CD4-positive, alpha-beta memory T cell (primary cell): ENCODE measurements at places on chromosomes 4 and X.

DNA sequence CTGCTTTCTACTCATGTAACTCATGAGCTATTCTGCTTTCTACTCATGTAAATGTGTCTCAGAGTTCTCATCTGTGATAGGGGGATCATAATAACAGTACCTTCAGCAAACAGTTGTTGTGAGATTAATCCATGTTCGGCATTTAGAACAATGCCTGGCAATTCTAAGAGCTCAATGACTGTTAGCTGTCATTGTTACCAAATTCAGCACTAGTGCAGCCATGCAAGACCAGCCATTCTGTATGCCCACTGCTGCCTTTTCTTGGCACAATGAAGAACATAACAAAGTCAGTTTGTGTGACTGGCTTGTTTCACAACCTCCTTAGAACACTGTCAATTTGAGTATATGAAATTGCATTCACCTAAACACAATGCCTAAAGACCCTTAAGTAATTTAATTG is 163.2 kb downstream of the ANK2 start:
- DNase-seq: no peak

DNA sequence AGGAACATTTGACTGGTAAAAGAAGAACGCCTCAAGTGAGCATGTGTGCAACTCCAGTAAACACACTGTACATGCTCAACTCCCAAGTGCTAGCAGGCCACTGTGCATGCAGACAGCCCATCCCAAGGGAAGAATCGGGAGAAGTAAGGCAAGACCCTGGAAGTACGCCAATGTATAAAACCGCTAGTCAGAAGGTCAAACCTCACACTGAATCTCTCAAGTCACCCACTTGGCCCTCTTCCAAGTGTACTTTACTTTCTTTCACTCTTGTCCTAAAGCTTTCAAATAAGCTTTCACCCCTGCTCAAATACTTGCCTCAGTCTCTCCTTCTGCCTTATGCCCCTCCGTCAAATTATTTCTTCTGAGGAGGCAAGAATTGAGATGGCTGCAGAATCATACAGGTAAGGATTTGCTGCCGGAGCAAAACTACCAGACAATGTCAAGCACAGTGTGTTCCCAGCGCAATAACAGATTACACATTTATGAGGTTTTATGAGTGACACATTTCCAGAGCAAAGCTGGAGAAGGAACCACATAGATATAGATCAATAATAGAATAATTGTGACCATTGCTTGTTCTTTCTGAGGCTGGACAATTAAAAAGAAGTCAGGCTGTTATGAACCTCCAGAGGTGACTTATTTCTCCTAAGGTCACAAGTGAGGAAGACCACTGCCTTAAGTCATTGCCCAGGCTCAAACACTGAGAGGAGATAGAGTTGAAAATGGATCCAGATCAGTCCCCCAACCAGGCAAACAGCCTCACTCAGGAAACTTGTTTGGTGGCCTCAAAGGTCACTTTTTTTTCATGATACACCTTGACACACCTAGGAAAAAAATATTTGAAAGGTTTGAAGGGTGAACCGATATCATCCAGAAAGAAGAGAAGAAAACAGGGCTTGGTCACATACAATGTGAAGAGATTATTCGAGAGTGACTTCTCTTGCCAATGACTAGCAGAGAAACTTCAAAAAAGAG is 26.3 kb downstream of the CXCL1 start:
- DNase-seq: no peak

GRCh38 chr4:12375805-12376204 is 947.1 kb upstream of the HS3ST1 start:
- DNase-seq: no peak

- no peak for DNase-seq
Measured at GRCh38 chr4:4693258-4693657, 151.4 kb upstream of the STX18 start.

GRCh38 chr4:71267244-71267643 is 71.6 kb upstream of the SLC4A4 start:
- DNase-seq: no peak

GRCh38 chrX:7545564-7545963 is 297.4 kb upstream of the VCX start:
- no peak for DNase-seq

DNA sequence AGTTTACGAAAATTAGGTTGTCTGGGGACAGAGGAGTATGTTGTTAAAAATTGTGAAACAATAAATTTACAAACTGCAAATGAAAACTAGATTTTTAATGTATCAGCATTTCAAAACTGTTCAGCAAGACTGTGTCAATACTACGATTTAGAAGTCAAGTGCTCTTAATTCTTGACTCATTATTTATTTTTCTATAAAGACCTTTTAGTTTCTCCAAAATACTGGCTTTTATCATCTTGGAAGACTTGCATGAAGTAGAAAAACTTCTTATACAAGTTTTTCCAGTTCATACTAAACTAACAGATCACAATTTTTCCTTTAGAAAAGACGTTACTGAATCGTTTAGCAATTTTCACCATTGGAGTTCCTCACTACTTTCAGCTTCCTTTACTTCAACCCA is 231.4 kb downstream of the PPP3CA start:
- DNase-seq: no peak

- DNase-seq: no peak
Measured at GRCh38 chr4:183729430-183730328, 70.6 kb downstream of the TRAPPC11 start.

DNA sequence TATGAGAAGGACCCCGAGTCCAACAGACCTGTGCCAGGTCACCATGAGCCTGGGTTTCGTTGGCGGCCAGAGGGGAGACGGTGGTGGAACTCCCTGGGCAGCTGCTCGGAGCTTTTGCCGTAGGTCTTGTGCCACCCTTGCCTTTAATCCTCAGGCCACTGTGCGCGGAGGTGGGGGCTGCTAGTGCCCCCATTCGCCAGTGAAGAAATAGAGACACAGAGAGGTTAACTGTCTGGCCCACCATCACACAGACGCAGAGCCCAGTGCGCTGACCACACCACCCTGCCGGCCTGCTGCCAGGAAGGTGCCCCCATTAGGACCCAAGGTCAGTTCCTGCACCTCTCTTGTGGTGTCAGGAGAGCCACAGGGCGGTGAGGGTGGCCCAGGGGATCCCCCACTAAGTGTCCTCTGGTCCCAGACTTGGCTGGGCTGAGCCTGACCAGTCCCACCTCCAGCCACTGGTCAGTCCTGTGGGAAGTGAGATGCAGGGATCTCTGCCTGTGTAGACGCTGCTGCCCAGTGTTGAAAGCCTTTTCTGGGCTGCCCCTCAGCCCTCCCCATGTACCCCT is 28.3 kb upstream of the HTRA3 start:
- no peak for DNase-seq

GRCh38 chr4:151193414-151193813 is 83.5 kb upstream of the PRSS48 start:
- DNase-seq: no peak

- DNase-seq: no peak
Measured at GRCh38 chr4:94722270-94722669, 35.5 kb upstream of the BMPR1B start.

- DNase-seq: no peak
Measured at GRCh38 chrX:112545051-112545450, 134.7 kb downstream of the LHFPL1 start.

DNA sequence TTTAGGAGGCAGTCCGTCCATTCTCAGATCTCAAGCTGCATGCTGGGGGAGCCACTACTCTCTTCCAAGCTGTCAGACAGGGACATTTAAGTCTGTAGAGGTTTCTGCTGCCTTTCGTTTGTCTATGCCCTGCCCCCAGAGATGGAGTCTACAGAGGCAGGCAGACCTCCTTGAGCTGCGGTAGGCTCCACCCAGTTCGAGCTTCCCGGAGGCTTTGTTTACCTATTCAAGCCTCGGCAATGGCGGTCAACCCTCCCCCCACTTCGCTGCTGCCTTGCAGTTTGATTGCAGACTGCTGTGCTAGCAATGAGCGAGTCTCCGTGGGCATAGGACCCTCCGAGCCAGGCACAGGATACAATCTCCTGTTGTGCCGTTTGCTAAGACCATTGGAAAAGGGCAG is 10.7 kb upstream of the ADH5 start:
- no peak for DNase-seq

DNA sequence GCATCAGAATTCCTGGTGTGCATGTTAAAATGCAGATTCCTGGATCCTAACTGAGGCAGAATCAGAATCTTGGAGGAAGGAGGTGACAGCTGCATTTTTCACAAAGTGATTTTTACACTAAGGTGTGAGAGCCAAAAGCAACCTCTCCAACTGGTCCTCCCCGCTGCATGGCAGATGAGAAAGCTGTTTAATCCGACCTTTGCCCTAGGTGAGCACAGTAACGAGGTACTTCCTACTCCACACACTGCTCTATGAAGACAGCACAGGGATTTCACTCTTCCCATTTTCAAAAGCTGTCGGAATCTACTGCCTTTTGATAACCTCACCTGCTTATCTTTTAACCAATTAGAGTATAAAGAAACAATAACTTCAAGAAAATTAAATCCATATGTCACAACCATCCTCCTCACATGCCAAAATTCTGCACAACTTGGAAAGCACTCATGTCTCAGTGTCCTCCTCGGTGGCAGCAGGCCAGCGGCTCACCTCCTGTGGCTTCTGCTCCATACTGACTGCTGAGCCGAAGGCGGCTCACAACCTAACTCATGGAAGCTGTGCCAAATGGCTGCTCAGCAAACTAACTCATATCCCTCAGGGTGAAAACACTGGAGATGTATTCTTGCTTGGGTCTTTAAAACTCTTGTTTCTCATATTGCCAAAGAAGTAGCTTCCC is 3.6 kb downstream of the CASP6 start:
- DNase-seq: no peak

DNA sequence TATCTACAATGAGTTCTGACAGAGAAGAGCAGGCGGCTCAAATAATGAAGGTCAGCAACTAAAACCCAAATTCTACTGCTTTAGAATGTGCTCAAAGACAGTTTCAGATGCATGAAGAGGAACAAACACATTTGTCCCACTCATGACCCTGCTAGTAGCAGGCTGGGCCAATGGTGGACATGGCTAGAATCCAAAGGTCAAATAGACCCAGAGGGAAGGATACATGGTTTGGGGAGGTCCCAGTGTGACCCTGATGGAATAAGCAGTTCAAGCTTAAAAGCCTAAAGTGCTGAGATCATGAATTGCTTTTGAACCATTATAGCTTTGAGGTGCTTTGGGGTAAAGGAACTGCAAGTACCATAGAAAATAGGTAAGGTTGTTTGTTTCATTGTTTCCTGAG is 450.7 kb downstream of the MID1IP1 start:
- no peak for DNase-seq

DNA sequence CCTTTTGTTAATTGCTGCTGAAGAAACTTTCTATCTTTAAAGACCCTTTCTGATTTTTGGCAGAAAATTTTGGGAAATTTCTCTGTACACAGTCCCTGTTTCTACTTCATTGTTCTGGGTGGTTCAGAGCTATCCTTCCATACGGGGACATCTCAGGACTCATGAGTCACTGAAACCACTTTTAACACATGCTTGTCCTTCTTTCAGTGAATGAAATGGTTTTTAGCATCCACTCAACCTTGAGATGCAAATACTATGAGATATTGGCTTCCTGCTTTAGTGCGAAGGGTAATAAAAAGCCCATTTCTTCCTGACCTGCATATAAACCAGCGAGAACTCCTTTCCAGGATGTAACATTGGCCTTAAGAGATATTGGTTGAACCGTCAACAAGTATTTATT is 158.0 kb downstream of the REPS2 start:
- no peak for DNase-seq

GRCh38 chrX:15344106-15344505 is 8.8 kb upstream of the PIGA start:
- DNase-seq: no peak

DNA sequence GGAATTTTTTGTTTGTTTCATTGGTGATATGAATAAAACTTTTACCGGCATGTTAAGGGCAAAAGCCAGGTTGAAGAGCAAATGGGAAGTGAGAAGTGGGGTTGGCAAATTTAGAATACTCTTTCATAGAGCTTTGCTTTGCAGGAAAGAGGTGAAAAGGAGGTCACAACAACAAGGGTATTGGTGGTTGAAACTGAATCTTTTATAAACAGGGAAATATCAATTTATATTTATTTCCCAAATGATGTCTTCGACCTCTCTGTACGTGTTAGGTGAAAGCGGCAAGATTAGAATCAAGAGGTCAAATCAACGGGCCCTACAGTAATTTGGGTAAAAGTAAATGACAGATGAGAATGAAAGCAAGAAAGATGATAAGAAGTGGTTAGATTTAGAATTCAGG is 3.4 kb downstream of the SMR3A start:
- no peak for DNase-seq

DNA sequence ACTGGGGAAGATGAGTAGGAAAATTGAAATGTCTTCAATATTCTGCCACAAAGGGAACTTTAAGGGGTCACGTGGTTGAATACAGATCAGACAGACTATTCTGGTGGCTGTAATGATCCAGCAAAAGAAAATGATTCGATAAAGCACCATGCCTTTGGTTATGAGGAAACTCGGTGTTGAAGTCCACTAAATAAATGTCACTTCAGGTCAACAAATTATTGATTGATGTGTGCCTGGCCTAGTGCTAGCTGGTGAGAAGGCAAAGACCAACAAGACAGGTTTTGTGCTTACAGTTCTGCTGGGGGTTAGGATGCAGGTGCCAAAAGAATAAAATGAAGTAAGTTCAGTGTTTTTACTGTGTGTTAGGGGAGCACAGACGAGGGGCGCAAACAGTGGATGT is 142.5 kb downstream of the STAG2 start:
- DNase-seq: no peak

DNA sequence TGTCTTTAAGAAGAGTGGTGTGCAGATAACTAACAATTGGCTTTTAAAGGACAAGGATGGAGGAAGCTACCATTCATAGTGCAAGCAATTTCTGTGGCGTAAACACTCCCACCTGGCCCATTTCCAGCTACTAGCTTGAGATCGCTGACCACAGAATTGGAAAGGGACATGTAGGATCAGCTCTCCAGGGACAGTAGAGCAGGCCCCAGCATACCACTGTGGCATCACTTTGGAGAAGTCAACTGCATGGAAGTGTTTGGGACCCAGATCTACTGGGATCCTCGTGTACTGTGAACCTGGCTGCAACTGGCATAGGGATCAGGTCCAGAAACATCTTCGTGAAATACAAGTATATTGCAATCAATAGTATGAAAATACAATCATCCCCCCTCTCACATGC is 515.0 kb downstream of the INPP4B start:
- no peak for DNase-seq

- DNase-seq: no peak
Measured at GRCh38 chr4:7708238-7708637, 231.4 kb downstream of the AFAP1 start.

DNA sequence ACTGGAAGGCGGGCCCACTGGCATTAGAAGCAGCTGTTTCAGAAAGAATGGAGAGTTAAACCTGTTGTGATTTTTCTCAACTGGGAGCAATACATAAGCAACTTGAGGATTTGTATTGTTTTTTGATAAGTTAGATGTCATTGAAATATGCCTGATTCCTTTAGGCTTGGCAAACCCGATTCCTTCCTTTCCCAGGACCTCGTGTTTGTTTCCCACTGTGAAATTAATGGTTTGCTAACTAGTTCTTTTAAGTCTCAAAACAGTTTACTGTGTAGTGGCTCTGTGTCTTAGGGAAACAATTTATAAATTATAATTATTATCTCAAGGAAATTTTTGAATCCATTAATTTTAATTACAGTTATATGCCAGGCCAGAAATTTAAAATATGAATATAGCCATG is 218.0 kb downstream of the DCTD start:
- DNase-seq: no peak
